ENCODE measurements at places on chromosomes 6 and 20.

- no peak for DNase-seq
These were observed 5.2 kb downstream of the RBM38 start for GRCh38 chr20:57396212-57396983.

DNA sequence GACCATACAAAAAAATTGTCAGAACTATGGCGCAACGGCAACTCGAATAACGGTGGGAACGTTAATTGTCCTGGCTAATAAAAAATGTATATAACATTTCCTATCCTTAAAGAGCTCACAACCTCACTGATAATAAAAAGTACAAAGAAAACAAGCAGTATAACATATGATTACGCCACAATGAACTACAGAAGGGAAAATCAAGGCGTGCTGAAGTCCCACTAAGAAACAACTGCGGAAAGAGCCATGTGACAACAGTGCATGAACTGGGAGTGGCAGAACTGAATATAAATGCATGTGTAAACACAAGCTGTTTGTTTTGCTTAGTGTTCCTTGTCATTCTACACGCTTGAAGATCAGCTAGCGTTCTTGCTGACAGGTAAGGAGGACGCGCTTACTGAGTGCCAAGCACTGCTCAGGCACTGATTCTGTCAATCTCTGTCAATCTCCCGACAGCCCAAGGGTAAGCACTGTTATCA is 466 bp upstream of the PSMB1 start:
- DNase-seq, result no peak

GRCh38 chr6:119071576-119071975 is 6.9 kb downstream of the FAM184A start:
- no peak for DNase-seq

DNA sequence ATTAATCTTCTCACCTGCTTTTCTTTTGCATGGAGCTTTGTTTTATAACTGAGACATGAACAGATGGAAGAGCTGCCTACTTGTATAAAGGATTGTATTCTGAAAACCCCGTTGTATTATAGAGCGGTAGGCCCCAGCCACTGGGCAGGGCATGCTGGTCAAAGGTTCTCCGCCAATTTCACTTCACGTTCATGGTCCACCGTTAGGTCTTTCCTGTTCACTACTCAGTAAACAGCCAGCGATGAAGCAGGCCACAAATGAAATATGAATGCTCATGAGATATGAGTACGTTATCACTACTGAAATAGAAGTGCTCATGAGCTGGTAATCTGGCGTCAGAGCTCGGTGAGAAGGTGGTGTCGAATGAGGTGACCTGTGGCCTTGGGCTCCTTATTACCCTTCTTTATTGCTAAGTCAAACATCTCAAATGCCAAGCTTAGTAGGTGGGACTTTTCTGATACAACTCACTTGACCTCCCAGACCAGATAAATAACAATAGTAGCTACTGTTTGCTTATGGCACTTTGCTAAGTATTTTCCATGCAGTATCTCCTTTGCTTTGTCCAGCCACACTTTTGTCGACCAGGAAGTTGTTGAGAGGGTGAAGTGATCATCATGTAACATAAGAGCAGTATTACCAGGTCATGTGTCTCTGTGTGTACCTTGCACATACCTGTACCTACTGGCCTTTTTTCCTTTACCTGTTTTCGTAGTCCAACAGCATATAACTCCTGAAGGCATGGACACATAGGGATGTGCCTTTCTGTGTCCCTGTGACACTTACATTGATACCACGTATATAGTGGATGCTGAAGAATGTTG is 16.7 kb downstream of the EDN3 start:
- no peak for DNase-seq

DNA sequence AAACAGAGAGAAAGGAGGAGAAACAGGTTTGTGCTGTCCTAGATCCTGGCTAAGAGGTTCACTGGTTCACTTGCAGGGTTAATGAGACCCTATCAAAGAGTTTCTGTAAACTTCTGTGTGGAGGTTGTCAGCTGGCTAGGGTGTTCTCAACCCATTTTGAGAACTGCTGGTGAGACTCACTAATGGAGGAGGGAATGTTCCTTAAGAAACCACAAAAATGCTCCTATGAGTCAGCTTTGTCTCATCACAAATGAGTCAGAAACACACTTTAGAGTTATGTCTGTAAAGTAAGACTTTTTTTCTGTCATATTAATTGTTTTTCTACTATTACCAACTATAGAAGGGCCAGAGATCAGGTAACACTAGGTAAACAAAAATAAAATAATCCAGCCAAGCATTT is 884.4 kb downstream of the PHF3 start:
- peak; percentile 91 for DNase-seq

DNA sequence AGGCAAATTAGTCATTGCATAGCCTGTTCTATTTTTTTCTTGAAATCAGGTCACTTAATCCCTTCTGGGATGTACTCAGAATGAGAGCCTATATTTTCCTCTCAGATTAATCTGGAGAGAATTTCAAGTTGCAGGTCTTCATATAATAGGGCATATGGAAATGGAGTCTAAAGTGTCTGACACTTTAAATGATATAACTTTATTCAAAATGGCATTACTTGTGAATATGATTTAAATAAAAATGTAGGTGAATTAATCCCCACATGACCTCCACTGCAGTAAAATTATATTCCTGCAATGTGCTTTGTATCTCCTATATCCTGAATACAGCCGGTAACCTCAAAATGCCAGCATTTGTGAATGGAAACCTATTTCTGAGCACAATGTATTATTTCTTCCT is 172.5 kb upstream of the BTBD3 start:
- DNase-seq, result no peak

- DNase-seq, result no peak
These were observed 75.8 kb downstream of the GJA10 start for GRCh38 chr6:89970072-89970471.

GRCh38 chr20:53383916-53384315 is 209.7 kb downstream of the ZNF217 start:
- no peak for DNase-seq

GRCh38 chr20:54643761-54644160 is 168.4 kb downstream of the DOK5 start:
- peak; percentile 53 for DNase-seq

DNA sequence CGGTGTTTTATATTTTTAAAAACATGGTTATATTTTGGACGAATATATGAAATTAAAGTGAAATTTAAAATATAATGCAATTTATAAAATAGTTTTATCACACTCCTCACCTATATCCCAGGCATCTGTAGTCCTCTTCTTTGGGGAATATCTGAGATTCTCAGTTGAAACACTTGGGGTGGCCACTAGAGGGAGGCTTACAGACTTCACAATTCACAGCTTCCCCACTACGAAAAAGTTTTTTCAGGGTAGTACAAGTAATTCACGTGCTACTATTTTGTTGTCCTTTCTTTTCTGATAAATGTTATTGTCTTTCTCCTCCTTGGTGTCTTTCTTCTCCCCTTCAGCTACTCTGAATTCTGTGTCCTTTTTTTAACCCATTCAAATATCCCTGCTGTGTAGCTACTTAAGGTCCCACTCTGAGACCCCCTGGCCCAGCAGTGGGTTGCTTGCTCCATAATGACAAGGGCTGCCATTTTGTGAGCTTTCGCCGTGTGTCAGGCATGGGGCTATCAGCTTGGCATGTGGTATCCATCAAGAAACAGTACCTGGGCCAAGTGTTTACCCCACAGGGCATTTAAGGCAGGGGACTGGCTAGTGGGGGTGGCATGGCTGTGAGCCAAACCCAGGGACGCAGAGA is 43.6 kb upstream of the PHACTR3 start:
- peak; percentile 43 for DNase-seq

- no peak for DNase-seq
These were observed 283.4 kb upstream of the TBX18 start for GRCh38 chr6:85047818-85048217.

- no peak for DNase-seq
These were observed 63.5 kb downstream of the HMGN3 start for GRCh38 chr6:79170959-79171358.

- DNase-seq, result peak; percentile 44
These were observed 92.8 kb upstream of the FOXC1 start for GRCh38 chr6:1516742-1517520.

DNA sequence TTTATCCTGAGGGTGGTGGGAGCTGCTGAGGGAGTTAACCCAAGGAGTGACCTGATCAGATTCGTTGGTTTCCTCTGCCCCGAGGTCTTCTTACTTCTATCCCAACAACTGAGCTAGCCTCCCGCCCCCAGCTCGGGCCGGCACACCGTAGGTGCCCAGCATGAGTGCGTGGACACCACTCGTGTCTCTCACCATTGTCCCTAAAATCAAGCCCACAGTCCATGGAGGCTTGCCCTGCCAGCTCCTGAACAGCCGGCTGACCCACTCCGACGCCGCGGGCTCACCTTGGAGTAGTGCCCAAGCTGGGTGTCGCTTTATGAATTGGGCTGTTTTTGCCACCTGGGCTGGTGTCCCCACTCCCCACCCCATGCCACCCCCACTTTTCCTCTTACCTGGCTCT is 59.0 kb upstream of the CCDC167 start:
- peak; percentile 47 for DNase-seq

GRCh38 chr6:68235326-68235784 is 399.7 kb upstream of the ADGRB3 start:
- no peak for DNase-seq

DNA sequence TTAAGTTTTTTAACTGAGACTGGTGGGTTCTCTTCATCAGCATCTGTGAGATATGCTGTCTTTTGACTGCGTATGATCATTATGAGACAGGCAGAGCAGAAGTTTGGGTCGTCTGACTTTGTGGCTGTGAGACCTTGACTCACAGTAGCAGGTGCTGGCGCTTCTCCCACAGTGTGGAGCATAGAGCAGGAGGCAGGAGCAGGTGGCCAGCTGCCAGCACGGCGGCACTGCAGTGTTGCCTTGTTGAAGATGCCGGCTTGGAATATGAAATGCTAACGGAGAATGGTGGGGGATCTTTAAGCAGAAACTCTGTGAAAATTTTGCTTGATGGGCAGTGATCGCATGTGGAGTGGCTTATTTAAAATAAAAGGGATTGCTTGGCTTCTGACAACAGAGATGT is 105.0 kb downstream of the TIAM2 start:
- no peak for DNase-seq

DNA sequence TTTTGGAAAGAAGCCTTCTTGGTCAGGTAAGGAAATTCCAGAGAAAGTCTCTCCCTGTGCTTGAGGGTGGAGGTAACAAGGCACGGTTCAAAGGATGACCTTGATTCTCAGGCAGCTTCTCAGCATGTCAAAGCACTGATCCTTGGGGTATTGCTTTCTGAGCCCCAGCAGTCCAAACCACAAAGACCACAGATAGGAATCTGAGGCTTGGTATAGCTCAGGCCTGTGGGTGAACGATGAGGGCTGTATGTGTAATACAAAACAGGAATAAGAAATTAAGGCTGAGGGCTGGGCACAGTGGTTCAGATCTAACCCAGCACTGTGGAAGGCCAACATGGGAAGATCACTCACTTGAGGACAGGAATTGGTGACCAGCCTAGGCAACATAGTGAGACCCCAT is 70.2 kb upstream of the SLC22A1 start:
- no peak for DNase-seq

DNA sequence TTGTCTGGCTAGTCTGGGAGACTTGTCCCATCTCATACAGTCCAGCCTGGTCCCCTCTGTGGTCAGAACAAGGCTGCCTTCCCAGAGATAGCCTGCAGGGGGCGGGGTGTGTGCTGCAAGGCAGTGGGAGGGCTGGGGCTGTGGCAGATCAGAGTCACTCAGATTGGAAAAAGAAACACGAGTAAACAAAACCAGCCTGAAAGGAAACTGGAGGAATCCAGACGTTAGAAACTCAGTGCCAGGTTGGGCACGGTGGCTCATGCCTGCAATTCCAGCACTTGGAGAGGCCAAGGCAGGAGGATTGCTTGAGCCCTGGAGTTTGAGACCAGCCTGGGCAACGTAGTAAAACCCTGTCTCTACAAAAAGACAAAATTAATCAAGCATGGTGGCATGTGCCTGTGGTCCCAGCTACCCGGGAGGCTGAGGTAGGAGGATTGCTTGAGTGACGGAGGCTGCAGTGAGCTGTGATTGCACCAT is 20.2 kb downstream of the LEMD2 start:
- peak; percentile 94 for DNase-seq

- no peak for DNase-seq
These were observed 2.1 kb downstream of the BTN3A2 start for GRCh38 chr6:26367114-26367513.

- no peak for DNase-seq
These were observed 22.2 kb downstream of the XRN2 start for GRCh38 chr20:21325296-21325695.

- DNase-seq, result no peak
These were observed 132.6 kb downstream of the PRL start for GRCh38 chr6:22164236-22164635.

GRCh38 chr20:373171-373890 is 7.2 kb upstream of the TRIB3 start:
- peak; percentile 92 for DNase-seq

- no peak for DNase-seq
These were observed 128.9 kb upstream of the SHLD1 start for GRCh38 chr20:5621305-5621704.

DNA sequence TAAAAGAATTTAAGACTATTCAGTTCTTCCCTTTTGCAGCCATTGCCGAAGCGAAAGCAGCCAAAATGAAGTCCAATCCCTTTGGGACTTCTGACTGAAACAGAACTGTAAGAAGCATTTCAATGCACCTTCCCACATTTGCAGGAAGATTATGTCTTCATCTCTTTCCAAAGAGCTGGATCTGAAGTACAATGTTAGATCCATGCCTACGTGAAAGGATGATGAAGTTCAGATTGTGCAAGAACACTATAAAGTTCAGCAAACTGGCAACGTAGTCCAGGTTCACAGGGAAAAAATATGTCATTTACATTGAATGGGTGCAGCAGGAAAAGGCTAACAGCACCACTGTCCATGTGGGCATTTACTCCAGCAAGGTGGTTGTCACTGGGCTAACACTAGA is 6.0 kb upstream of the FILIP1 start:
- DNase-seq, result no peak

- no peak for DNase-seq
These were observed 225.0 kb downstream of the ALDH8A1 start for GRCh38 chr6:134724771-134725340.

DNA sequence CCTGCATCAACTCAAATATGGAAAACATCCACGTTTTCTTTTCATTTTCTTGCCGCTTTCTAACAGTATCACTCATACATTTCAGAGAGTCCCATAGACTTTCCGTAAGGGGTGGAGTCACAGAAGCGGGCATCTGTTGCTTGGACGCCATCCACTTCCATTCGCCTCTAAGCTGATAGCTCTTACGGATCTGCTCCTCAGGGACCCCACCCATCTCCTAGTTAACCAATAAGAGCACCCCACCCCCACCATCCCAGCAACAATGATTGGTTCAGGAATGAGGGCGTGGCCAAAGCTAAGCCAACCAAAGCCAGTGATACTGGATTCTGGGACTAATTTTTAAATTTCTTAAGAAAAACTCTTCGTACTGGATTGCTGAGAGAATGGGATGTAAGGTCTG is 42.4 kb downstream of the SLC2A10 start:
- no peak for DNase-seq
